Right ventricle myocardium inferior (tissue), 1 donor: ENCODE measurements at places on chromosomes 6 and 20. TPM values are rescaled to one million over a fixed set of nuclear protein-coding genes. Genes with fewer than 3 reads are reported as not detected.

ECT2L gene
- total RNA-seq, result 1.1 TPM

MRPS26 gene
- total RNA-seq, result 52.2 TPM

SYTL3 gene
- 10.8 TPM for total RNA-seq

EMILIN3 gene
- total RNA-seq, result 6.6 TPM

UBD gene
- not detected for total RNA-seq

KCNB1 gene
- 0.81 TPM for total RNA-seq

CRYBG1 gene
- 1.8 TPM for total RNA-seq

DNA sequence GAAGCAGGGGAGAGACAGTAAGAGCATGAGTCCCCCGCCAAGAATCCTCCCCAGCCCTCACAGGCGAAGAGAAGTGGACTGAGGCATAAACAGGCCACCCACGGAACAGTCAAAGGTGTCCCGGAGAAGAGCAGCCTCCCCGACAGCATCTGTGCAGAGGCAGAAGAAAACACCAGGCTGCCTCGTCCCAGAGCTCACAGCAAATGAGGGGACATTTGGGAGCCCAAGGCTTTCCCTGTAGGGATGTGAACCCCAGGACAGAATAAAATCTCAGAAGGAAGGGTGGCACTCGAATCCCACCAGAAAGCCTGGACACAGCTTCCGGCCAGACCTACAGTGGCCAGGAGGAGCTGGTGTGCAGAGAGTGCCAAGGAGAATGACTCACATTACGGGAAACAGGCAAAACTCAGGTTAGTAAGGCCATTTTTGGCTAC lies 90.4 kb downstream of the DLL1 start:
- DNase-seq, result no peak

- no peak for DNase-seq
Observed at GRCh38 chr6:35426074-35426473, 26.1 kb upstream of the FANCE start.

DNA sequence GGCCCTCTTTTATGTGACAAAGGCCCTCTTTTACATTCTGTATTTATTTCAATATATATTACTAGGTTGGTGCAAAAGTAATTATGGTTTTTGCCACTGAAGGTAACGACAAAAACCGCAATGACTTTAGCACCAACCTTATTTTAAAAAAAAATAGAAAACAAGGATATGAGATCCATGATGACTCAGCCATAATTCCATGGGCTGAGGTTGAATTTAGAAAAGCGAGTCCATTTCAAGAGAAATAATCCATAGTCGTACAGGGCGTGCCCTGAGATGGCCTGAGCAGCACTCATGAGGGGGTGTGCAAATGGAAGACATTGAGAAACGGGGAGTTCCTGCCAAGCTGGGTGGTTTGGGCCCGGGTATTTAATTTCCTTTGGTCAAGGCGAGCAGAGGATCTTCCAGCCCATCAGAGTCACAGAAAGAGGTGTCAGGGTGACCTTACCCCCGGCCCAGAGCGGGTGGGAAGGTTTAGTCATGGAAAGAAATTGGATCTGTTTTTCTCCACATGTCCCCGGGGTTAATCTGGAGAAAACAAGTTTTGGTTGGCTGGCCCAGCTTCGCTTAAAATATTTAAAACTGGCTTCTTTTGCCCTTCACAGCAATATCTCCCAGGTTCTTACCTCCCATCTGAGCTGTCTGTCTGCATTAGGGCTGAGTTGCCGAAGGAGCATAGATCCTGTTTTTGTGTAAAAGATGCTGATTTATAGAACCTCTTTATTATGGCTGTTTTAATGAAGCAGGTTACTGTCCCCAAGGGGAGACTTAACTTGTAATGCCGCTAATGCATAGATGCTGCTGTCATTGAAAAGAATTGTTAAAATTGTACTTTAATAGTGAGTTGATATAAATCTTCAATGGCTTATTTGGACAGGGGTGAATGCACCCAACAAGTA lies 255.6 kb downstream of the PREX1 start:
- DNase-seq, result no peak

DNA sequence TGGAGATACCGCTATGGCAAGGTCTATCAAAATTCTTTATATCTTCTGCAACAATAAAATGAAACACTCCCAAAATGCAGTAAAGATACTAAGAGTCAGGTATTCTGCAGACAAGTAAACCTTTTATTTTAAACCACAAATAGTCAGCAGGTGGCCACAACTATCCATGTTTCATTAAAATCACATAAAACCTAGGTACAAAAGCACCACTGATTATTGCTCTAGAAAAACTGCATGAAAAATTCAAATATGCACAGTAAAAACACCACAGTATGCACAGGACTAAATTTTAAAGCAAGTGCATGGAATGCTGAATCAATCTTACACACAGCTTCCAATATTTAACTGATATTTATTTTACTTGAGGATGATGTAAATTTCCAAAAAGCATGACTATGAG lies 33.3 kb downstream of the HMGN3 start:
- no peak for DNase-seq

DNA sequence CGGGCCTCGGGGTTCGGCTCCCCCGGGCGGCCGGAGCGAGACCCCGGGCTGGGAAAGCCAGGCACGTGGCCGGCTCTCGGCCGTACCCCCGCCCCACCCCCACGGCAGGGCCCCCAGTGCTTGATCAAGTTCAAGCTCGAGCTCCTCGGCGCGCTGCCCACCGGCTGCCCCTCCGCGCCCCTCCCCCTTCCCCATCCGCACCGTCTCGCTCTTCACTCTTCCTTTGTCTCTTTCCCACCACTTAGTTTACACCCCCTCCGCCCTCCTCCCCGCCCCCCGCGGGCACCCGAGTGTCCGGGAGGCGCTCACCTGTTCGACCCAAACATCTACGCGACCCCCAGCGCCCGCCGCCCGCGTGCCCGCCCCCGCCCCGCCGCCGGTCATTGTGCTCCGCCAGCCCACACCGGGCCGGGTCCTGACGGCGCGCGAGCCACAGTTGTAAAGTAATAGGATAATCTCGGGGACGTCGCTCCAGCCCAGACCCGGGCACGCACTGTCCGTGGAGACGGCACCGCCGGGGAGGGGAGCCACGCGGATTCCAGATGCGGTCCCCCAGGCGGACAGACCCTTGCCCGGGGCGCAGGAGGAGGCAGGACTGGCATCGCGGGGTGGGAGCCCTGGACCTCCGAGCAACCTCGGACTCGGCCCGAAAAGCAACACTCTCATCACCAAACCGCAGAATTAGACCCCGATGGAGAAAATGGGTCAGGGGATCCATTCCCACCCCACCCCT lies 100.7 kb downstream of the NOL4L start:
- DNase-seq, result no peak

DNA sequence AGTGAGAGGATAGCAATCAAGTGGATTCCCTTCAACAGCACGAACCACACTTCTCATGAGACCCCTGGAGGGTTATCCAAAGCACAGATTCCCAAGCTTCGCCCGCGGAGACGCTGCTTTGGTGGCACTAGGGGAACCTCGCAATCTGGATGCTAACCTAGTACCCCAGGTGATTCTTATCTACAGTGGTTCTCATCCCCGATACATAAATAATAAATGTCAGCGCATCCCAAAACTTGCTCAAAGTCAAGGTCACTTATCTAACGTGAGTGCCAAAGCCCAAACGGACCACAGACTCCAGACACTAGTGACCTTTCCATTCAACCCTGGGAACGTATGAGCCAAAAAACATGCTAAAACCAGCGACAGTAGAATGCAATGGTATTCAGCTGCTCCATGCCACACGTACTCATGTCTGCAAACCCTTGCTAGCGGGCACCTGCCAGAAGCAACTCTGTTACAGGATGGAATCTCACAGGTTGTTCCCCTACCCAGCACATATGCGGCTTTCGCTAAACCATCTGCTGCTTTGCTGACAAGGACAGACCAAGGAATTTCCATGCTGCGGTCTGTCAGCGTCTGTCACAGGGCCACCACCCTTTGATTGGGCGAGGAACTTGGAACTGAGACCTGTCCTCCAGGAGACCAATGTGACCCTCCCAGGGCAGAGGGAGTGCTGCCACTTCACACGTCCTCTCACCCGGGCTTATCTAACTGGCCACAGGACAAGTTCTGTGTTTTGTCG lies 16.8 kb downstream of the MYLK4 start:
- peak; percentile 68 for DNase-seq

DNA sequence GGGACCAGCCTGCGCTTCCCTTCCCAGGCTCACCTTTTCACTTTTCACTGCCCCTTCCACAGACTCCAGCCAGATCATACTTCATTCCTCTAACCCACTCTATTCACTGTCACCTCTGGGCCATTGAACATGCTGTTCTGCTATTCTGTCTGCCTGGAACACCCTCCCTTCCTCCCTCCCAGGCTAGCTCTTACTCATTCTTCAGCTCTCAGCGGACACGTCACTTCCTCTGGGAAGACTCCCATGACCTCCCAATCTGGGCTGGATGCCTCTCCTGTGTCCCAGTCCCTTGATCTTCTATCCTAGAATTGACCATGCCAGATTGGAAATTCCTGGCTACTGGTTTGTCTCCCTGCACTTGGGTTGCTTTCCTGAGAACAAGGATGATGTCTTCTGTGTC lies 5.0 kb downstream of the SLC12A5 start:
- DNase-seq, result no peak

GRCh38 chr20:36128463-36129159 lies 25.9 kb upstream of the EPB41L1 start:
- DNase-seq, result no peak

DNA sequence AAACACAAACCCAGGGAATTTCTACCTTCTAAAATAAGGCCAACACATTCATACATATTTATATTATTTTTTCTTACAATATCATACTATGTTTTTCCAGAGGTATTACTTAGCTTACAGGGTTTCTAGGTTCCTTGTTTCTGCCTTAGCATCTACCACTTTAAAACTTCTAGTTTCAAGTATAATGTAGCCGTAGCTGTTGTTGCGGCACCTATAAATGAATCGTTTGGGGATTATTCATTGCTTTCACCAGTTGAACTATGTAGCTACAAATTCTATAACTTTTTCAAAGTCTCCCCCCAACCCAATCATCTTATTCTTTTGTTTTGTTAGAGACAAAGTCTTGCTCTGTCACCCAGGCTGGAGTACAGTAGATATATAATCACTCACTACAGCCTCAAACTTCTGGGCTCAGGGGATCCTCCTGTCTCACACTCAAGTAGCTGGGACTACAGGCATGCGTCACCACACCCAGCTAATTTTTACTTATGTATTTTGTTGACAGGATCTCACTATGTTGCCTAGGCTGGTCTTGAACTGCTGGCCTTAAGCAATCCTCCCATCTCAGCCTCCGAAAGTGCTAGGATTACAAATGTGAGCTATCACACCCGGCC lies 43.9 kb downstream of the TNFAIP3 start:
- DNase-seq, result no peak

GRCh38 chr6:161561908-161562307 lies 288.0 kb upstream of the AGPAT4 start:
- no peak for DNase-seq

DNA sequence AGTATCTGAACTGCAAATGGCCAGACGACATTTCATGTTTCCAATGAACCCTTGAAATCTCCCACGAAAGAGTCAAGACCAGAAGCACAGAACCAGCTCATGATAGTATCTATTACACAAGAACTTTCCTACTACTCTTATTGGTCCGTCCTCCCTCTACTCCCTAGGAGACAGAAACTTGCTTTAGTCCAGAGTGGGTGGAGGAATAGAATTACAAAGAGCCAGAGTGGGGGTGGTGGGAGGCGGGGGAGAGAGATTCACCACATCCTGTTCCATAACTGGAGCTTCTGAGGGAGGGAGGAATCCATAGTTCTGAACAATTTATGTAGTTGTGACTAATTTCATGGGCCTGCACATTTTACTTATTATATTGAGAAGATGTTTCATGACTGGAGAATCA lies 18.5 kb upstream of the WFDC10A start:
- DNase-seq, result no peak

- DNase-seq, result no peak
Observed at GRCh38 chr6:7106215-7106751, 1.5 kb upstream of the RREB1 start.

- no peak for DNase-seq
Observed at GRCh38 chr20:14303106-14303505, 34.3 kb downstream of the FLRT3 start.

- no peak for DNase-seq
Observed at GRCh38 chr20:53524589-53525312, 68.9 kb downstream of the ZNF217 start.

DNA sequence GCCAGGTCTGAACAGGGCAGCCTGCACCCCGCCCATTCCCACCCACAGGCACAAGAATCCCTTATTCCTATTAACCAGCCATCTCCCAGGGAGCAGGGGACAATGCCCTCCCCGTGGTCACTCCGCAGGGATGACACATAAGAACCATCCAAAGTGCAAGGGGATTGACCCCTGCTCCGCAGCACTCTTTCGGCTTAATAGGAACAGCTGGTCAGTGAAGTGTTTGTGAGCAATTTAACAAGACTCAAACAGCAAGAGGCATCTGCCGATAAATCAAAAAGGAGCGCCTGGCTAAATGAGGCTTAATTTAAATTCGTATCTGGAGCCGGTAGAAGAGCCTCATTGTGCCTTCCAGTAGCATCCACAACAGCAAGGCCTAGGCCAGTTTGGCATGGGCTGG lies 389.4 kb downstream of the RNGTT start:
- DNase-seq, result no peak

DNA sequence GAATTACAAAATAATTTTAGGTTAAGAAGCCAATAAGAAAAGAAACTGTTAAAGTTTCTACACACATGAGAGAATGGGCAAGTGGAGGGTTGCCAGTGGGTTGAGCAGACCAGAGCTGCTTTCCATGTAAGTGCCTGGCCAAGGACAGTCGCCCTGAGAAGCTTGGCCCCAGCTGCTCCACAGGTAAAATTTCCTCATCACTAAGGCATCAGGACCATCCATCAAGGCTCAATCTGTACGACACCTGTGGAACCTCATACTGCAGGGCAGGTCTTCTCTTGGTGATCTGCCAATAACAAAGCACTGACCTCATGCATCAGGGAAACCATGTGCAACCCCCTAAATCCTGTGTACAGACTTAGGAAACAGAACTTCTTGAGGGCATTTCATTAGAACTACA lies 115.4 kb downstream of the INSM1 start:
- no peak for DNase-seq

DNA sequence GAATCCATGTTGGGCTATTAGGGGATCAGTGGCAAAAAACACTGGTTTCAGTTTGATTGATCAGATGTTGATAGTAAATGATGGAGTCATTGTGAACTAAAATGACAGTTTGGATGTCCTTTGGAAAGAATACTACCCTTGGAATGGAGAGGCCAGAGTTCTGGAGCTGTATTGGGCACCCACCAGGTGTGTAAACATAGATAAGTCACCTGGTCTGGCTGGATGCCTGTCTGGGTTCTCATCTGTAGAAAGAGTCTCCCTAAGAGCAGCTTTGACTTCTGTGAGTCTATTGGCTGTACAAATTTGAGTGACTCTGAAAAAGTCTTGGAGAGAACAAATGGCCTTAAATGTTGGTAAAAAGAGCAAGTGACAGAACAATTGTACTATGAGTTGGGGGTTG lies 115.0 kb downstream of the SCP2D1 start:
- DNase-seq, result no peak

DNA sequence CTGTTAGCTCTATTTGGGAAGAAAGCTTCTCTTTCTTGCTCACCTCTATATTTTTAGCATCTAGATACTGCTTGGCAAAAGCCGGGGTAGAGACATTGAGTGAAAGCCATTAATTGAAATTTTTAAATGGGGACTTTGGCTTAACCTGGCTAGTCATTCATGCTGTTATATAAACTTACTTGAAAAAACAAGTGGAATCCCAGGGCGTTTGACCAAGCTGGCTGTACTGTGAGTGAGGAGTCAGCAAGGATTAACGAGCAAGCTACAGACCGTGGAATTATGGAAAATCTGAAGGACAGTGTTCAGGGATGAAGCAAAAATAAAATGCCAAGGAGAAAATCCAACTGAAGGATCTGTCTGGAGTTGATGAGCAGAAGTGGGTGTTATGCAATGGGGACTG lies 232.0 kb downstream of the GRM1 start:
- DNase-seq, result no peak

- peak; percentile 86 for DNase-seq
Observed at GRCh38 chr20:57748601-57749130, 38.9 kb upstream of the PMEPA1 start.
